ENCODE measurements at places on chromosomes 6 and 20. TPM values are rescaled to one million over a fixed set of nuclear protein-coding genes. Genes with fewer than 3 reads are reported as not detected.

SLC17A3 gene
- total RNA-seq, result 0.21 TPM

EDN3 gene
- 0.45 TPM for total RNA-seq

ERGIC3 gene
- 142 TPM for total RNA-seq

B3GAT2 gene
- not detected for total RNA-seq

PROKR2 gene
- total RNA-seq, result not detected

SPINT4 gene
- total RNA-seq, result not detected

CNR1 gene
- 0.24 TPM for total RNA-seq

FKBP1C gene
- 0.19 TPM for total RNA-seq

CHRNA4 gene
- not detected for total RNA-seq

CGAS gene
- total RNA-seq, result 56.0 TPM

MLIP gene
- total RNA-seq, result not detected

DDX43 gene
- 0.90 TPM for total RNA-seq

REM1 gene
- not detected for total RNA-seq

DNA sequence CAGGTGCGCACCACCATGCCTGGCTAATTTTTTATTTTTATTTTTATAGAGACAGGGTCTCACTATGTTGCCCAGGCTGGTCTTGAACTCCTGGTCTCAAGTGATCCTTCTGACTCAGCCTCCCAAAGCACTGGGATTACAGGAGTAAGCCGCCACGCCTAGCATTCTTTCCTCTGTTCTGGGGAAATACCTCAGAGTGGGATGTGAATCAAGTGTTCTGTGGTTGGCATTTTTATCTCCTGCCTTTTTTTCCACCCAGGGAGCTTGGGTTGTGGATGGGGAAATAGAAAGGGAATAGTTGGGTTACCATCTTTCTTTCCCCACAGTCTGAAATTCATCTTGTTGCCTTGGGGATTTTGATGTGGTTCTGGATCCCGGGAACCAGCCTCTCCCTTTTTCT lies 24.1 kb downstream of the TFAP2C start:
- ATAC-seq, result no peak

DNA sequence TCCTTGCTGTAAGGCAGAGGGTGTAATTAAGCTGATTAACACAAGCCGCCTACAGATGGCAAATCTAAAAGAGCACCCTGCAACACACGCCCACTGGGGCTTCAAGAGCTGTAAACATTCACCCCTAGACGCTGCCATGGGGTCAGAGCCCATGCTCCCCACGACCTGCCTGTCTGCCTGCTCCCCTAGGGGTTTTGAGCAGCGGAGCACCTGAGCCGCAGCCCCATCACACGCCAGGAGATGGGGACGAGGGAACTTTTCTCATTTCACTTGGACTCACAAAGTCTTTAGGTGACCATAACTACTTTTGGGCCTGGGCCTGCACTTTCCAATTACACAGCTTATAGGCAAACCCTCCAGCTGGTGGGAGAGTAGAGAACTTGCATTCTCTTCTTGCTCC lies 99.0 kb upstream of the SOX4 start:
- ATAC-seq, result no peak

DNA sequence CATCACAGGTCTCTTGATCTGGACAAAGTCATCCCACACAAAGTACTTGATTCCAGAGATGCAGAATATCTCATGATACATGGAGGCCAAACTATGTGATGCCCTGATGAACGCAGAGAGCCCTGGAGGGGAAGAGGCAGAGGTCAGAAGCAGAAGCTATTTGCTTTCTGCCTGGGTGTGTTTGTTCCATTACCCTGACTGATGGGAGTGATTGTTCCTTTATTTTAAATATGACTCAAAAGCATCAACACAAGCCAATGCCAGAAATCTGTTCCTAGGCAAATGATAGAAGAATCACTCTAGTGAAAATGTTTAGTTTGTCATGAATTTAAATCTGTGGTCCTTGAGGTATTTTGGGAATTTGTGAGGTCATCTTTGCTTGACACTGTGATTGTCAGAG lies 54.7 kb upstream of the GGTLC1 start:
- no peak for ATAC-seq

- no peak for ATAC-seq
These were observed 321.1 kb downstream of the SYNE1 start for GRCh38 chr6:152316024-152316423.

GRCh38 chr20:8601542-8601912 lies 467.4 kb upstream of the PLCB4 start:
- peak; percentile 68 for ATAC-seq

- no peak for ATAC-seq
These were observed 88.1 kb downstream of the CDH4 start for GRCh38 chr20:61340157-61340556.

- no peak for ATAC-seq
These were observed 88.3 kb downstream of the CDYL start for GRCh38 chr6:4864519-4864918.

DNA sequence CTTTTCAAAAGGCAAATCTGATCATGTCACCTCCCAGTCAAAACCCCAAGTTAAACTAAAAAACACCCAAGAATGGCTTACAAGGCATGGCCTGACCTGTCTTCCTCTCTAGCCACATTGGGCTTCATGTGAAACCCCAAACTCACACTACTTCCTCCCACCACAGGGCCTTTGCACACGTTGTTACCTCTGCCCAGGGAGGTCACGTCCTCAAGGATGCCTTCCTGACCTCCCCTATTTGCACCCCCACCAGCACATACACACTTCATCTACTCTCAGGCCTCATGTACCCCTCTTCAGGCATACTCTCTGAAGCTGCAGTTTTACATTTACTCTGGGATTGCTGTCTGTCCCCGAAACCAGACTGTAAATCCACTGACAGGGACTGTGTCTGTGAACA lies 6.1 kb downstream of the EZR start:
- no peak for ATAC-seq

DNA sequence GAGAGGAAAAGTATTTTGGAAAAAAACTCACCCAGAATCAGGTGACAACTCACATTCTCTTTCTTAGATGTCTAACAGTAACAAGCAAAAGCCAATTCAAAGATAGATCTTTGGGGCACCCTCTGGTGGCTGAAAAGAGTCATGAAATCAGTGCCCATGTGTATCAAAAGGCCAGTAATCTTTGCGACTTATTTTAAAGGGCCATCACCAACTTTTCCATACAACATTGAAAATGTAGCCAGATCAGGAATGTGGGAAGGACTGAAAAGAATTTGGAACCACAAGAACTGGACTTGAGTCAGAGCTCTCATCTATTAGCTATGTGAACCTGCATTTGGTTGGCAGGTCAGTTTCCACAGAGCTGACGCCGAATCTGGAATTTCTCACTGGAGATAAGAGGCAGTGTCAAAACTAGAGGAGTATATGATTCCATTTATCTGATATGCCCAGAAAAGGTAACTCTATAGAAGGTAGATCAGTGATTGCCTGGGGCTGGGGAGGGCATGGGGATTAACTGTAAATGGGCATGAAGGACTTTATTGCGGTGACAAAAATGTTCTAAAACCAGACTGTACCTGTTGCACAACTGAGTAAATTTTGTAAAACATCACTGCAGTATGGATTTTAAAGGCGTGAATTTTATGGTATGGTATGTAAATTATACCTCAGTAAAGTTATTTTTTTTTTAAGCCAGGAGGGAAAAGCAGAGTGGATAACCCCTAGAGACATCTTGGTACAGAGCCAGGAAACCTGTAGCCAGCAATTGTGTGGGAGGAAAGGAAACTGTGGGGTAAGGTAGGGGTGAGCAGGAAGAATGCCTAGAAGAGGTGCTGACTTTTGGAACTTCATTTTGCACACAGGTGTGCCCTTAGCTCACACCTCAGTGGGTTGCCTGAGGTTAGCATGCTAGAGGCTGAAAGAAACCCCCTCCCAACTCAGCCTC lies 117.1 kb upstream of the ASF1A start:
- peak; percentile 83 for ATAC-seq

GRCh38 chr20:23021541-23021940 lies 13.6 kb upstream of the SSTR4 start:
- ATAC-seq, result no peak

DNA sequence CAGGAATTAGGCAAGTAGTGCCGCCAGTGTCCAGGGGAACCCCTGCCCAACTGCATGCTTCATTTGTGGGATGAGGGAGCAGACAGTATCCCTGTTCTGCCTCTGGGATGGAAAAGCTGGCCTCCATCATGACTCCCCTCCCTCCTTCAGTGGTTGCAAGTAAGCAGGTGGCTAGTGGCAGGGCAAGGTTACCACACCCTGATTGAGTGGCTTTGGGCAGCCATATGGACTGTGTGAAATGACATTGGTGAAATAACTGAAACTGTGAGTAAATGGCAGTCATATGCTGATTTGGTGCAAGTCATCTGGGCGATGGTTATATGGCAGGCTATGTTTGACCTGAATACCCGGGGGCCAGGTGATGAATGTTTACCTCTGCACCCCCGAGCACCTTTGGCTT lies 33.0 kb downstream of the HDDC2 start:
- peak; percentile 21 for ATAC-seq

- ATAC-seq, result no peak
These were observed 35.0 kb upstream of the TULP1 start for GRCh38 chr6:35547676-35548075.

- ATAC-seq, result no peak
These were observed 96.1 kb downstream of the BMP7 start for GRCh38 chr20:57170343-57170742.

- ATAC-seq, result no peak
These were observed 147.5 kb upstream of the TCF21 start for GRCh38 chr6:133741375-133741861.

GRCh38 chr6:107244742-107245480 lies 129.6 kb upstream of the BEND3 start:
- no peak for ATAC-seq

DNA sequence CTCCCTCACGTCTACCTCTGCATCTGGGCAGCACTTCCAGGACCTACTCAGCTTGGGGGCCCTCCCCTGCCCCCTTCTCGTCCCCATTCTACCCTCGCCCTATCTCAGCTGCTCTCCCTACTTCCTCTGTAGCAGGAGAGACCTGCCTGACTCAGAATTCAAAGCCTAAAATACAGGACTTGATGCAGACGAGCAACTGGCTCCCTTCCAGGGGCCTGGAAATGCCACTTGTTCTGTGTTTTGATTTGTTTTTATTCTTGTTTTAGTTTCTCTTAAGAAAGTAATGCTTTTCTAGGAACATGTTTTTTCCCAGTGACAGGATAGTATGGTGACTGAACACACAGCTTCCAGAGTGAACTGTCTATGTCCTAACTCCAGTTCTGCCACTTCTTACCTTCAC lies 320.4 kb upstream of the CDH4 start:
- no peak for ATAC-seq

DNA sequence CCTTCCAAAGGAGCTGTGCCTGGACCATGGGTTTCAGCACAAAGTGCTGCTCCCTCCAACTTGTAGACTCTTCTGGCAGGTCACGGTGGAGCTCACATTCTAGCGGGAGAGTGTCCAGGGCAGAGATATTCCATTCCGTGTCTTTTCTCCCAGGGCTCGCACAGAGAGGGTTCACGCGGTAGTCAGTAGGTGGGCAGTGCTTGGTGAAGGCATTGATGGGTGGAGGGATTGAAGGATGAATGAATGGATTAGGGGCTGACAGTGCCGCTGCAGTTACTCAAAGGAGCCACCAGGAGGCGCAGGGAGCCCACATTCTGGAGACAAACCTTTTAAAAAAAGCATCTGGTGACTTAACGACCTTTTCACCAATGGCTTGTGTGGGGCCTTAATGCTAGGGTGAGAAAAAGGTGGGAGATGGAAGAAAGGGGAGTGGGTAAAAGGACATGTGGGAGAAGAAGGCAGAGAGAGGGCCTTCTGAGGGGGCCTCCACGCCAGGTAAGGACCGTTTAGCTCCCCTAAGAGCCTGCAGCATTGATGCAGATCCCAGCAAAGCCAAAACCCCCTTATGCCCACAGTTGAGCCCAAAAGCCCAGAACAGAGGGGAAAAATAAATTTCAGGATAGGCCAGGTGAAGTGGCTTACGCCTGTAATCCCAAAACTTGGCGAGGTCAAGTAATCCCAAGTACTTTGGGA lies 17.5 kb upstream of the FAM110A start:
- peak; percentile 46 for ATAC-seq

DNA sequence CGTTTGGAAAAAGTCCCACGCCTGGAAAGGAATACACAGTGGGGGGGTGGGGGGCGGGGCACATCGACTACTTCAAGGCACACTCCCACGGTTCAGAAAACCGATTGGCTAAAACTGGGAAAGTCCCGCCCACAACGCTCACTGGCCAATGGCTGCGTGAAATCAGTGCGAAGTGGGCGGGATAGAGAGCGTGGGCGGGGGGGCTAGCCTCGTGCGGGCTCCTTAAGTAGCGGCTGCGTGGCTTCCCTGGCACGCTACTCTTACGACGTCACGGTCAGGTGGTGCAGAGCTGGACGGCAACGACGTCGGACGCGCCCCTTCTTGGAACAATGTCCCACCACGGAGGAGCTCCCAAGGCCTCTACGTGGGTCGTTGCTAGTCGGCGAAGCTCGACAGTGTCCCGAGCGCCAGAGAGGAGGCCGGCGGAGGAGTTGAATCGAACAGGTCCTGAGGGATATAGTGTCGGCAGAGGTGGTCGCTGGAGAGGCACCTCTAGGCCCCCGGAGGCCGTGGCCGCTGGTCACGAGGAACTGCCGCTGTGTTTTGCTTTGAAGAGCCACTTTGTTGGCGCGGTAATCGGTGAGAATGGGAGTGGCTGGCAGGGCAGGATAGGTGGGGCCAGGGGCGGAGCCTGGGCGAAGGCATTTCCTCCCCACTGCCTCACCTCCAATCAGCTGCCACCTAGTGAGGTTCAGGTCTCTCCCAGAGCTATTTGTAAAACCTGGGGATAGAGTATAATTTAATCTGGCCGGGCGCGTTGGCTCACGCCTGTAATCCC lies at the start of gene DDX43:
TSS of gene DDX43 (plus strand) at position 252 of the 778 bp plus-strand sequence. CDS start at position 330, 78 bp downstream.
- ATAC-seq, result peak; percentile 57

- no peak for ATAC-seq
These were observed 172.6 kb upstream of the PHACTR1 start for GRCh38 chr6:12543953-12544352.

- no peak for ATAC-seq
These were observed 201.9 kb downstream of the UBE3D start for GRCh38 chr6:82863781-82864180.

GRCh38 chr6:13425943-13426931 lies 61.2 kb downstream of the GFOD1 start:
- ATAC-seq, result peak; percentile 77

GRCh38 chr20:52191132-52191915 lies at the start of gene ZFP64:
ZFP64 (minus strand) TSS chr20:52191779; CDS start chr20:52191636, 143 bp downstream.
- peak; percentile 87 for ATAC-seq

DNA sequence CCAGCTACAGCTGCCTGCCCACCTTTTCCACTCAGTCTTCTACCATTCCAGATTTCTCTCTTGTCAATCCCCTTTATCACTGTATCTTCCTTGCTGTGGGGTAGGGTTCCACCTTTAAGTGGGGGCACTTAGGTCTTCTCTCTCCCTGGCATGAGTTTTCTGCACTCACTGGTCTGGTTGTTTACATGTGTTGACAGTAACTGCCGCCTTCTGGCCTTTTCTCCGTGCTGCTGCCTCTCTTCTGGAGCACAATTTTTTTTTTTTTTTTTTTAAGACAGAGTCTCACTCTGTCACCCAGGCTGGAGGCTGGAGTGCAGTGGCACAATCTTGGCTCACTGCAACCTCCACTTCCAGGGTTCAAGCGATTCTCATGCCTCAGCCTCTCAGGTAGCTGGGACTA lies 12.0 kb downstream of the RNF114 start:
- ATAC-seq, result no peak

Data from activated T-helper 17 cell treated with anti-CD3 and anti-CD28 coated beads, Interleukin-2, amount 50 U/mL, for 72 hours (primary cell).